NCI-H1092 (cell line): ENCODE measurements at places on chromosomes 7 and 10.

- no peak for DNase-seq
These were observed 202.7 kb downstream of the DIP2C start for GRCh38 chr10:486666-487322.

DNA sequence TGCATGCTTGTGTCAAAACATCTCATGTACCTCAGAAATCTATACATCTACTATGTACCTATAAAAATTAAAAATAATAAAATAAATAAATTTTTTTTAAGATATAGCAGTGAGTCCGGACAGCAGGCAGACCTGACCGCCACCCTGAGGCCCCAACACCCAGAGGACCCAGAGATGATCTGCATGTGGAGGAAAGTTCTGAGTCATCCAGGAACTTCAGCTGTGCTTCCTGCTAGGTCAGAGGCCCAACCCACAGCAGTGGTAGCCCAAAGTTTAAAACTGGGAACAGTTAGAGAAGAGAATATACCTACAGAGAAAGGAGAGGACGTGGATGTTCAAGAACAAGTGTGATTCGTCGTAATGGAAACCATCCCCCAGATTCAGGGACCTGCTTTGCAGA is 683.7 kb upstream of the NRP1 start:
- DNase-seq = no peak

DNA sequence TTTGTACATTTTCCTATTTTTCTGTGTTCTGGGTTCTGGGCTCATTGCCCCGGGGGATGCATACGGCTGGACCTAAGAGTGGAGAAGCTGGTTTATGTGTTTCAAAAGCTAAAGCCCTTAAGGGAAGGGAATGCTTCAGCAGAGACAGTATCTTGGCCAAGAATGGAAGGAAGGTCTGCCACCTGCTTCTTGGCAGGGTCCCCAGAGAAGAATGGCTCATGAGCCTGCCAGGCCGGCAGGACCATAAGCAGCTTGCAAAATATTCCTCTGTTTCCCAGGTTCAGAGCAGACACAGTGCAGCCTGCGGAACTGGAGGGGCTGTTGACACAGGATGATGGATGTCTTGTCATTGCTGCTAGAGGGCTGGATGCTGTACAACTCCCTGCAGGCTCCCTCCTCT is 7.8 kb upstream of the ABHD11 start:
- peak; percentile 29 for DNase-seq

DNA sequence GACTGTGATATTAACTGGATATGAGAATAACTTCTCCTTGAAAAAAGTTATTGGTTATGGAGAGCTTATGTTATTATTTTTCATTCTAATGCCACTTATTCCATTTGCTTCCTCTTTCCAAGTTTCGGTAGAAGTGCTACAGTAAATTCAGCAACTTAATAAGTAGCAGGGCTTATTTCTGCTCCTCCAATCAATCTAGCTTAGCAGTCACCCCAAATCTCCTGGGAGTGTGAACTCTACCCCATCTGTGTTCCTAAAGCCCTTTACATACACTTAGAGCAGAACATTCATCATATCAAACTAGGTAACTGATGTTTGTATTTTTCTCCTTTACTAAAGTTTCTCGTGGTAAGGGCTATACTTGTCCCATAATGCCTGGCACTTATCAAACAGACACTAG is 8.7 kb downstream of the ARL3 start:
- DNase-seq = no peak

- no peak for DNase-seq
These were observed 57.6 kb downstream of the CFAP46 start for GRCh38 chr10:132884691-132885271.

- no peak for DNase-seq
These were observed 243.8 kb upstream of the ETV1 start for GRCh38 chr7:14233076-14233867.

- no peak for DNase-seq
These were observed 226.6 kb downstream of the PAXIP1 start for GRCh38 chr7:154776350-154776749.

- no peak for DNase-seq
These were observed 77.8 kb upstream of the KAT6B start for GRCh38 chr10:74748468-74749031.

DNA sequence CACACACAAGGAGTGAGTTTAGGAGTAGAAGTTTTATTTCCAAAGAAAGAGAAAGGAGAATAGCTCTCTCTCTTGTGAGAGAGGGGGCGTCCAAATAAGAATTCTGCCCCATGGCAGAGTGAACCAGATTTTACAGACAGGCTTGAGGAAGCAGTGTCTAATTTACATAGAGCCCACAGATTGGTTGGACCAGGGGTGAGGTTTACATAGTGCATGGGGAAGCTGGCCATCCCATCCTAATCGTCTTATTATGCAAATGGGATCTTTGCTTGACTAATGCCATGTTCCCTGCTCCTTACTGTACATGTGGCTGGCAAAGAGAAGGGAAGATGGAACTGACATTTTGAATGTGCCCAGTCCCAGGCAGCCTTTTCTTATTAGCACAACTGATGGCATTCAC is 60.0 kb upstream of the ACSM6 start:
- no peak for DNase-seq

DNA sequence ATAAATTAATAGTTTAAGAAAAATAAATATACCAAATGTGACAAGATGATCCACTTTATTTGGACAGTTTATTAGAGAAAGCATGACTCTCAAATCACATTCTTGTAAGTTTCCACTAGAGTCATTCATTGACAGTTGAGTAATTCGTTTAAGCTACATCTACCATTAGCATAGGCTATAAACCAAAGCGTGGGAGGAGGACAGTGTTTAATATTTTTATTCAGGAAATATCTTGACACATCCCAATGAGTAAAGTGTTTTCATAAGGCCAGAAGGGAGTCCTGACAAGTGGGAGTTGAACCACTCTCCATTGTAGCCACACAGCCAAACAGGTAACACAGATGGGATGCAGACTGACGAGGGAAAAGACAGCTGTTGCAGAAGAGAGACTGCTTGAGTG is 386.5 kb upstream of the SEMA3D start:
- no peak for DNase-seq

DNA sequence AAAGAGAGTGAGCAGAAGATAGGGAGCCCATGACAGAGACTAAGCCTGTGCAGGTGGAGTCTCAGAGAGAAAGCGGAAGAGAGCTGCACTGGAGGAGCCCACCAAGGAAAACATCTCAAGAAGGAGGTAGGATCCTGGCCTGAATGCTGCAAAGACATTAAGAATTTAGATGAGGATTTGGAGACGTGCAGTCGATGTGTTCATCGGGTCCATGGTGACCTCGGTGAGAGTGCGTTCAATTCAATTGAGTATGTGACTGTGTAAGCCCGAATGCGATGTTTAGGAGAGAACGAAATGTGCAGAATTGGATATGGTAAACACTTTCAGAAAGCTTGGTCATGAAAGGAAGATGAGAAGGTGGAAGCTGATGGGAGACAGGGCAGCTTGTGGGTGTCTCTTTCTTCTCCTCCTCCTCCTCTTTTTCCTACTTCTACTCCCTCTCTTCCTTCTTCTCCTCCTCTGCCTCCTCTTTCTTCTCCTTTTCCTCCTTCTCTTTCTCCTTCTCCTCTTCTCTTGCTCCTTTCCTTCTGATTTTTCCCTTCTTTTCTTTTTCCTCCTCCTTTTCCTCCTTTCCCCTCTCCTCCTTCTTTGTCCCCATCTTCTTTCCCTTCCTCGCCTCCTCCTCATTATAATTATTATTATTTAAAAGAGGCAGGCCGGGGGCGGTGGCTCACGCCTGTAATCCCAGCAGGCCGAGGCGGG is 276.0 kb downstream of the RPS24 start:
- no peak for DNase-seq

- DNase-seq = no peak
These were observed 2.4 kb upstream of the NIPSNAP2 start for GRCh38 chr7:55962014-55962413.

- DNase-seq = no peak
These were observed 81.8 kb downstream of the NT5C2 start for GRCh38 chr10:103111031-103111917.

GRCh38 chr7:34222722-34223121 is 317.4 kb downstream of the BMPER start:
- no peak for DNase-seq

- DNase-seq = no peak
These were observed 5.7 kb downstream of the FRAT2 start for GRCh38 chr10:97328646-97329453.

DNA sequence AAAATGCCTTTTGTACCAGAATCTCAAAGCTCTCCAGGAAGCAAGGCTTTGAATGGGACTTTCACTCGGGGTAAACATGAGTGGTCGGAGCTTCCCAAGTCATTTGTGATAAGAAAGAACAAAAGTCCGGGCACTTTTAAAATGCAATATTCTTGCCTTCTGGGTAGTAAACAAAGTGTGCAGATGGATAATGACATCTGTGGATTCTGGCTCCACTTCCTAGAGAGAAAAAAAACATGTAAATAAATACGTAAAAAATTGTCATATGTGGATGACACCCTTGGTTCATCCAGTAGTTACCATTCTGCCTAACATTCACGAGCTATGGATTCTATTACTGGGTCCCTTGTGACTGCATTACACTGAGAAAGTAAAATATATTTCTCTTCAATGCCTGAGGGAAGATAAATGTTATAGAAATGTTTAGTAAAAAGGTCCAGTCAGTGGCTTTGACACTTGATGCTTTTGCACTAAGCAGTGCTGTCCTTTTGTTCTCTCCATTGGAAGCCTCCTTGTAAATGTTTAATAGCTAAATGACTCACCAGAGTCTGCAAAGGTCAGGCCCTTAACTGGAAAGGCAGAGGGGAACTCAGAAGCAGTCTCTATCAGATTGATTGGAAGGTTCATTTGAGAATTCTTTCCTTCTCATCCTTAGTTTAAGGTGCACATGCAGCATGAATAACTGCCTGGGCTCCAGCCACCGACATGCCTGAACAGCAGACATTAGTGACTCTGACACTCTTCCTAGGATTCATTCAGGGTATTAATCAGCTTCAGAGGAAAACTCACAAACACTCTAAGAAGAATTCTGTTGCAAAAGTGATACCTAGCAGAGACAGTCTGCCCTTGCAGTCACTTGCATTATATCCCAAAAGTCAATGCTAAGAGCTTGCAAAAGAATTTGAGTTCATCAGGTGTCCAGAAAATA is 11.7 kb upstream of the EDRF1 start:
- DNase-seq = no peak

- no peak for DNase-seq
These were observed 191.7 kb downstream of the ARL4A start for GRCh38 chr7:12879139-12879538.

DNA sequence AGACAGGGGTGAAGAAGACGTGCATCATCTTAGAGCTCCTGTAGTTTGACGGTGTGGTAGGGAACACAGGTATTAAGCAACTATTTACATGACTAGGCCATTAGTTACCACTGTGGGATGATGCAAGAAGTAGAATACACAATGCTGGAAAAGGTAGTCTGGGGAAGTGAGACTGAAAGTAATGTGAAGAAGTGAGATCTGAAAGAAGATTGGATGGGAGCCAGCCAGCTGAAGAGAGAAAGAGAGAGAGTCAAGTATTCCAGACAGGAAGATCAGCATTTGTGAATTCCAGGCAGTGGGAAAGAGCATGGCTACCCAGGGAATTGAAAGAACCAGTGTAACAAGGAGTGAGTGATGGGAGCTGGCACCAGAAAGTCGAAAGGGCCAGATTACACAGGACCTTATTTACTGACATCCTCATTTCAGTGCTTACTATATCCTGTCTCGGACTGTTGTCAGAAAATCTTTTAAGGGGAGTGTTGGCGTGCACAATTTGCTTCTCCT is 4.0 kb upstream of the CFAP58 start:
- DNase-seq = no peak

GRCh38 chr10:128324058-128324827 is 198.0 kb upstream of the MKI67 start:
- DNase-seq = no peak

DNA sequence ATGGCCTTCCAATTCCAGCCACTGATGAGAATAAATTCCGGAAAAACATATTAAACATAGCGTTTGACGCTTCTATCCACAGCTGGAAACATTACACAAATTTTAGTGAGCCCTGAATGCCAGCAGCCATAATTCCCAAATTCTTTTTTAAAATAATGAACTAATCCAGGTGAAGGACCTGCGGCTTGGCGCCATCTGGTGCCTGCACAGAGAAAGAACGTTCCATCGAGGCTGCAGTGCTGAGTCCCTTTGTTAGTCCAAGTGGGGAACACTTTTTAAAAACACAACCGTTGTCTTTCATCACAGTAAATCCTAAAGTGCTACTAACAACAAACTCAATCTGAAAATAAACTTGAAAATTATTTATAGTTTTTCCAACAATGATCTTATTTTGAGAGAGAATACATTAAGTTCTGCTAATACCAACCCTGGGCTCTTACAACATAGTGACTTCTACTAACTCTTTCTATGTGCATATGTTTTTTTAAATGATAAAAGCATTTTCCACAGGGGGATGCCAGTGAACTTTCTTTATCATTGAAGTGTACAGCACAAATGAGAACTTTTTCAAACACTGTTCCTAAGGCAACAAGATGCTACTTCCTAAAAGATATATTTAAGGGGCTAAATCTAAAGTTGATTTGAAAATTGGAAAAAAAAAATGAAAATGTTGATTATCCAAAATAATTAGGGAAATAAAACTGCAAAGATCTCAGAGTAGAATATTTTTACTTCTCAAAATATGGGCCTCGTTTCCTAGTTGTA is 166.9 kb upstream of the RNF32 start:
- DNase-seq = peak; percentile 32

DNA sequence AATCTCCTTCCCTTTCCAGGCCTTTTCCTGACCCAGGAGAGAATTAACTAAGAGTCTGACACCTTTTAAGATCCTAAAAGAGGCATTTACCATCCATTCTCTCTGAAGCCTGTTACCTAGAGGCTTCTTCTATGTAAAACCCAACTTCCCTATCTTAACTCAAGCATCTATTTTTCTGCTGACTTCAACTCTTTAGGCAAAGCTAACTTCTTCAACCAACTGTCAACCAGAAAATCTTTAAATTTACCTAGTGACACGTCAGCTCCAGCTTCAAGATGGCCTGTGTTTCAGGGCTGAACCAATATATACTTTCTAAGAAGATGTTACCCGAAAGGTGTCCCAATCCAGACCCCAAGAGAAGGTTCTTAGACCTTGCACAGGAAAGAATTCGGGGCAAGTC is 492.3 kb upstream of the AUTS2 start:
- no peak for DNase-seq

GRCh38 chr10:118873738-118874105 is 119.0 kb upstream of the CACUL1 start:
- no peak for DNase-seq

GRCh38 chr7:121049028-121049791 is 60.7 kb downstream of the CPED1 start:
- DNase-seq = no peak

- no peak for DNase-seq
These were observed 649.6 kb downstream of the TNS3 start for GRCh38 chr7:46932306-46932675.

DNA sequence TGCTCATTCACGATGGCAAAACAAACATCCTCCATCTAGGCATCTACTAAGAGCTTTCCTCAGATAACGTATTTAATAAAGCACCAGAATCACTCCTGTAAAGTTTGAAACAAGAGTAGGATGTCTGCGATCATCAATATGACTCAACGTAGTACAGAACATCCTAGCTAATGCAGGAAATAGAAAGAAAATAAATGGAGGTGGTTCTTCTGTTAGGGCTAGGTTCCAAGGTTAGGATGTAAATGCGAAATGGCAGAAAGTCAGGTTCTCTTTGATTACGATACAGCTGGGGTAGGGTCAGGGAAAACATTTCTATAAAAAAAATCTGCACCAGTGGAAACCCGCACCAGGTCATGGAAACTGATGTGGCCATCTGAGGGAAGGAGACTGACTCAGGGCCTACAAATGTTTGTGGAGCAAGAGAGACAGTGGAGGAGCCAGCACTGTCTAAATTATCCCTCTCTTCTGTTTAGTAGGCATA is 29.1 kb downstream of the CCDC6 start:
- no peak for DNase-seq

GRCh38 chr10:103451091-103451813 is 918 bp downstream of the CALHM2 start:
- DNase-seq = no peak
